Umbilical cord (tissue), 2 donors: ENCODE measurements at places on chromosomes 1 and 21.

GRCh38 chr1:165857046-165857801 lies 29.8 kb downstream of the UCK2 start:
- DNase-seq, result no peak

- DNase-seq, result no peak
These were observed 7.1 kb upstream of the MAP1LC3C start for GRCh38 chr1:242005866-242006535.

DNA sequence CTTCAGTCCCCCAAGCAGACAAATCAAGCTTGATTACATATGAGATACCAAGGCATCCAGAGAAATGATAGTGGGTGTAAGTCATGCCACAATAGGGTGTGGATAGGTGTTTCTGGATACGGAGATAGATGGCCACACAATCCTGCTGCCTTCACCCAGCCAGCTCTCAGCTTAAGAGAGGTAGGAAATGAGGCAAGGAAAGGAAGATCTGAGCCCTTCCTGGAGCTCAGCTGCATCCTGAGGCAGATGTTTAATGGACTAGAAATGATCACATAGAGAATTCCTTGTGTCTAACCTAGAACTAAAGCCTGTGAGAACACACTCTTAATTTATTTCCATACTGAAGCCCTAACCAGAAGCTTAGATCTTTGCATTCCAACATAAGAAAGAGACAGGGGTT lies 210.3 kb downstream of the ST6GALNAC3 start:
- no peak for DNase-seq

DNA sequence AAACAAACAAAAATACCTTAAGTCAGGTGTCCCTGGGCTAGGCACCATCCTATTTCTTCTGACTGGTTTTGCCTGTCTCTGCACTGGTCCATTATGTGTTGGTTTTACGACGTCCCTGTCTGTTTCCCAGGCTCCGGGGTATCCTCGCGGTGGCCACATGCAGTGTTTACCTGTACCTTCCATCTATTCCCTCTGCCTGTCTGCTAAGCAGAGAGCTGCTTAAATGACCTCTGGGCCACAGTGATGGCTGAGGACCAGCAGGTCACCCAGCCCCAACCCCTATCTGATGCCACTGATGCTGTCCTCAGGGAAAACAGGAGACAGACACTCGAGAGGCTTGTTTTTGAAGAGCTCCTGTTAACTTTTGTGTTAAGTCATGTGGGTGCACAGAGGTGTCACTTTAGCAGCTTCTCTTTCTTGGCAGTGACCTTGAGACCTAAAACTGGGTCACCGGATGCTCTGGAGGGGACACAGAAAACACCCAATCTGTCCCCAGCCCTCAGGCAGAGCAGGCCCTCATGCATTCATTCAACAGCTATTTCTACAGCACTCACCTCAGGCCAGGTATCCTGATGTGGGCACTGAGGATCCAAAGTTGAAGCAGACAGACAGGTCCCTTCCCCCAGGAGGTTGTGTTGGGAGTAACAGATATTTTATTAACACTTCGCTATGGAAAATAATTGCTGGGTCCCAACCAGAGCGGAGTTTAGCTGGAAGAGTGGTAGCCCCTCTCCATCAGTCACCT lies 4.4 kb upstream of the EFHD2 start:
- no peak for DNase-seq

DNA sequence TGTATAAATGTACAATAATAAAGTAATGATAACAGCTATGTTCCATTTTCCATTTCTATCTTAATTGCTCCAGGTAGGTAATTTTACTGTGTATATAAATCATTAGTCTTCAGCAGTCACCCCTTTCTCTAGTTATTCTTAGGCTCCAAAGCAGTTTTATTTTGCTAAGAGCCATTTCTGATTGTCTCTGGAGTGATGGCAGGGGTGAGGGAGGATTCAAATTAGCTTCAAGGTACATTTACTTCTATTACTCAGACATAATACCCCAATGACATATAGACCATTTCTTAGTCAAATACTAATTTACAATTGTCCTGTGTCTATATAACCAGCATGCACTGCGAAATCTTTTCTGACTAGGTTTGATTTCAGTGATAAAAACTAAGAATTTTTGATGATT lies 663.4 kb upstream of the PRMT6 start:
- DNase-seq, result no peak

GRCh38 chr1:190658907-190659306 lies 181.2 kb upstream of the BRINP3 start:
- no peak for DNase-seq

DNA sequence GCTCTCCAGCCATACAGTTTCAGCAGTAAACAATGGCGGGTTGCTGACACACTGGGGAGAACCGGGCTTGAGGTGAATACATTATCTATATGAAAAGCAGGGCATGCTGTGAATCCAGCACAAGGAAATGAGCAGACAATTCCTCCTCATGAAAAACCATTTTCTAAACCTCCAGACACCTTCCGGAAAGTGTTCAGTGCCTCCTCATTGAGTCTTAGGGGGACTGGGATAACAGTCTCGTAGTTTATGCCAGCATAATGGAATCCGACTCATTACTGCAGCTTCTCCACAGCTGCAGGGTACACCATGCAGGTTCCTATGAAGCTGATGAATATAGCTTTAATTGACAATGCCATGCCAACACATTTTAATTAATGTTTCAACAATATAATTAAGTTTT lies 284.1 kb downstream of the BACH1 start:
- DNase-seq, result no peak

- no peak for DNase-seq
These were observed 6.1 kb downstream of the NUP210L start for GRCh38 chr1:154148807-154149206.

GRCh38 chr1:227317523-227318015 lies 723 bp downstream of the CDC42BPA start:
- DNase-seq, result peak; percentile 76

DNA sequence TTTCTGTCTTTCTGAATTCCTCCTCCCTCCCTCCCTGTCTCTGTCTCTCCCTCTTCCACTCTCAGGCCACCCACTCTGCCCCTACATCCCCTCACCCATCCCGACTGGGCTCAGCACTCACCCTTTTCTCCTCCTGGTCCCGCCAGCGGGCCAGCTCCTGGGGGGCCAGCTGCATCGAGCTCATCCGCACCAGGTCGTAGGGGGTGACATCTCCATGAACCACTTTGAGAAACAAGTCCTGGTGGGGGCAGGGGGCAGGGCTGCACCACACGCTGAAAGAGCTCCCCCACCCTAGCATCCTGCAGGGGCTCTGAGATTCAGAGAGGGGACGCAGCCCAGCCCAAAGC lies 17.8 kb downstream of the SPOCD1 start:
- DNase-seq, result no peak

DNA sequence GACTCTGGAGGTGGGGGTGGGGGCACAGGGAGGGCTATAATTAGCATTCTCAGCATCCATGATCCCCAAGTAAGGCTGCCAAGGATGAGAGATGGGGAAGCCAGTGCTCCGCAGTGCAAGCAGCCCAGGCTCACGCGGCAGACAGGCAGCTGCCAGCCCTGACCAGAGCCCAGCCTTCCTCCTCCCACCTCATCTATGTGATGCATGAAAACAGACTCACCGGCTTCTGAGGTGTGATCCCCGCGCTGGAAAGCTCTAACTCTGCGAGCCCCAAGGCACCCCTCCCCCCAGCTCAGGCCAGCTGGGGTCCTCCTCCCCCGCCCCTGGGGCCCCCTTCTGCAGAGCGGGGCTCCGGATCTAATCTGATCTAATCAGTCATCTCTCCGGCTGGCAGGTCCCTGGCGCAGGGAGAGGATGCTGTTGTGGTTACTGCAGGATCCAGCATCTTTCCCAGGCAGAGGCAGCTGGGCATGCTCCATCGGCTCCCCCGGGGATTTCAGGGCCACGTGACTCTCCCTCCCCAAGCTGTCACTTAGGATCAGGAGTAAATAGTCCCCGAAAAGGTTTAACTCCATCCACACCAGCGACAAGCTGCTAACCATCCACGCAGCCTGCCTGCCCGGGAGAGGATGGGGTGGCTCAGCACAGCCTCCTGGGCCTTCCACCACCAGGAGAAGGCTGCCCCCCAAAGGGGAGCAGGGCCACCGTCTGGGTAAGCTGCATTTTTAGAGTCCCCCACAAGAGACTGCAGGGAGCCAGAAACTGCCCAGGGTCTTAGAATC lies at the start of gene PLEKHA6:
Gene PLEKHA6 (minus strand): TSS at position 456 of the 782 bp plus-strand sequence. CDS start 86,202 bp downstream, outside the sequence.
- peak; percentile 83 for DNase-seq

DNA sequence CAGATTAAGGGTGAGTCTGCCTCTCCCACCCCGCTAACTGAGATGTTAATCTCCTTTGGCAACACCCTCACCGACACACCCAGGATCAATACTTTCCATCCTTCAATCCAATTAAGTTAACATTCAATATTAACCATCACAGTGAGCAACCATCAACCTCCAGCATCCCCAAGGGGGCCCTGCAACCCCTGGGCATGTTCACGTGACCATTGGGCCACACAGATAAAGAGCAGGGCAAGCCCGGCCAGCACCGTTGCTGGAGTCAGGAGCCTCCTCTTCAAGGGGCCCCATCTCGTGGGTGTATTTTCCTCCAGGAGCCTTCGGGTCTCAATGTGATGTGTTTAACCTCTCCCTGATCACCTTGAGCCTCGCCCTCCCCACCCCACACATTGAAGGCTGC lies 8.0 kb upstream of the GPR157 start:
- no peak for DNase-seq

GRCh38 chr1:10908266-10908665 lies 104.2 kb upstream of the TARDBP start:
- no peak for DNase-seq

GRCh38 chr1:36851595-36851994 lies 182.7 kb downstream of the GRIK3 start:
- DNase-seq, result no peak

DNA sequence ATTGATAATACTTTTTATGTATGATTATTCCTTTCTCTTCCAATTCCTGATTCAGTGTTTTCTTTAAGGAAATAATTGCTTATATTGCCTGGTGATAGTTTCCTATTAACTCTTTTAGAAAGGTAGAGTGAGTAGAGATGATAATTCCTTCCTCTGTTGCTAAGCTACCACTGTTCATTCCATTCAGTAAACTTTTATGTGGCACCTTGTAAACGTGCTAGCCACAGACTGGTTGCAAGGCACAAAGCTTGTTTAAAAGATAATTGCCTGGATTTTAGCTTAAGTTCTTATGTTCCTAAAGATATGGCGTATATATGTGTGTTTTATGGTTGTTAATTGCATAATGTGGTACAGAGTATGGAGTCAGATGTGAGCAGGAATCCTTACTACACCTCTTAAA lies 3.2 kb downstream of the ZFYVE9 start:
- DNase-seq, result no peak

DNA sequence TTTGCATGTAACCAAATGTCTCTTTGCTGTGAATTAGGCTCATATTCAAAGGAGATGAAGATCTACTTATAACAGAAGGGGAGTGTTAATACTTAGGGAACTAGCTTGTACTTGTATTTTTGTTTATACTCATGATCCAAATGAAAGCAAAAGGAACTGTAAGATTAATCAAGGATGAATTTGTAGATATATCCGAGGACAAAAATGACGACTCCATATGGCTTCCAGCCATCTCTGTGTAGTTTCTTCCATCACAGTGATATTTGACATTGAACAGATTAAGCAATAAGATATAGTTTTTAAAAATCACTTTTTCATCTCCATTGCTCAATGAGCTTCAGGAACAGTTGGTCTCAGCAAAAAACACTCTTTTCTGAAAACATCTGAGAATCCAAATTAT lies 257.4 kb upstream of the CAMK1G start:
- DNase-seq, result no peak

- DNase-seq, result no peak
These were observed 36.9 kb upstream of the CD2 start for GRCh38 chr1:116717318-116717717.

- no peak for DNase-seq
These were observed 11.7 kb upstream of the IGSF3 start for GRCh38 chr1:116679091-116679827.

GRCh38 chr1:36560177-36560576 lies 77.5 kb upstream of the CSF3R start:
- DNase-seq, result no peak

GRCh38 chr1:240464099-240464498 lies 147.9 kb downstream of the GREM2 start:
- no peak for DNase-seq

GRCh38 chr1:209102531-209102930 lies 481.0 kb upstream of the CAMK1G start:
- DNase-seq, result no peak

DNA sequence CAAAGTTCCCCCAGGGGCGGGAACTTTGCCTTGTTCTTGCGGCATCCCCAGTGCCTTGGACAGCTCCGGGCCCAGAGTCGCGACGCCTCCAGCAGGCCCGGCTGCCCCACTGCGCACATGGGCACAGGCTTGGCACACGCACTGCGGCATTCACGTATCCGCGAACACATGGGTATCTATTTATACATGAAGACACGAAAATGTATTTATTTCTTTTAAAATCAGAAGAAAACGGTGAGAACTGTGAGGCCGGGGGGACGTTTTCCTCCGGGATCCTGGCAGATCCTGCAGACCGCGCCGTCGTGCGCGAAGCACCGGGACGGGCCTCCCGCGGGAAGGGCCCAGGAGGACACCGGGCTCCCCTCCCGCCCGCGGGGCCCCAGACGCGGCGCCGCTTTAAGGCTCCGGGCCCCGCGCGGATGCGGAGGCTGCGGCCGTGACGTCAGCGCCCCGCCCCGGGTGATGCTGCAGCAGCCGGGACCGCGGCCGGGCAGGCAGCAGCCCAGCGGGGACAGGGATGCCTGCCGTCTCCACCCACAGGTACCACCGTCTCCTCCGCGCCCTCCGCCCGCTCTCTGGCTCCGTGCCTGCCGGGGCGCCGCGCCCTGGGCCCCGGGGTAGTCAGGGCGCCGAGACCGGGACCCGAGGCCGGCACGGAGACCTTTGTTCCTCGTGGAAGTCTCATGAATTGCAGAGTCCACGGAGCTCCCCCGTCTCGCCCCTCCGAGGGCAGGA lies at the start of gene SLC45A1:
Gene SLC45A1 (plus strand): TSS at position 468 of the 735 bp plus-strand sequence. CDS start 6,216 bp downstream, outside the sequence.
- DNase-seq, result peak; percentile 59

- DNase-seq, result no peak
These were observed 19.4 kb downstream of the KIF21B start for GRCh38 chr1:201004154-201004553.

DNA sequence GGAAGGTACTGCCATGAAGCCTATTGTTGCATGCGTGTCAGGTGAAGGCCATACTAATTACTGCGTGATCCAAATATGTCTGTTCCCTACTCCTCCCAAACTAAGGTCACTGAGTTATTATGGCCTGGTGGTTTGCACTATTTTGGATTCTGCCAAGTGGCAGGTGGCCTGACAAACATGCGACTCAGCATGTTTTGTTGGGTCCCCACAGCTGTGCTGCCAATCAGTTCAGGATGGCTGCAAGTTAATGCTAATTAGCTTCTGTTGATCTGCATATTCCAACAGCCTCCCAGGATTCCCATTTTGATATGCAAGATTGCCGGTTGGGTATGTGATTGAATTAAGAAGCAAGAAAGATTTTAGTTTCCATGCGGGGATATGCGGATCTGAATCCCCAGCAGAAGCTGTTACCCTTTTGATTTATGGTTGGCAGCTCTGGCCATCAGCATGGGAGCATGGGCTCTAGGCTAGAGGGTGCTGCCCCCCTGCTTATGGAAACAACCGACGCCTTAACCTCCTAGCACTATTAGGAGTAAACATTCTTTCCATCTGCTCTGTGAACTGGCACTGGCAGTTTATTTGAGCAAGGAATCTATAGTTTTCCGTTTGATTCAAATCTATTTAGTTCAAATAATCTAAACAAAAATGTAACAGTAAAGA lies 429.8 kb upstream of the C1orf87 start:
- DNase-seq, result no peak

- peak; percentile 66 for DNase-seq
These were observed 31.2 kb downstream of the SDC3 start for GRCh38 chr1:30877205-30877912.

GRCh38 chr1:106571109-106571508 lies 485.4 kb upstream of the PRMT6 start:
- DNase-seq, result no peak
